ENCODE measurements at places on chromosomes 11 and 22.

DNA sequence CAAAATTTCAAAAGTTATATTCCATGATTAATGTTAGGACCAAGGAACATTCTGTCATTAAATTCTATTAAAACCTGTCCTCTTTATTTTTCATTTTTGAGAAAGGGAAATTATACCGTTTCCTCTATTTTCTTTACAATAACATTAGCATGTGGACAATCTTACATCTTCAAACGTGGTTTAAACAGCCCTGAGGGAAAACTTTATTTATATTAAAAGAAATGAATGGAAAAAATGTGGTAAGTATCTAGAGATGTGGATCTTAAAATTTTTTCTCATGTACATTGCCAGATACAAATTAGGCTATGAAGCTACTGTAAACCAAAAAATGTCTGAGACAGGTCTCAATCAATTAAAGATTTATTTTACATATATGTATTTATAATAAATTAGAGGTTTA lies 18.9 kb upstream of the FIBIN start:
- no peak for DNase-seq

DNA sequence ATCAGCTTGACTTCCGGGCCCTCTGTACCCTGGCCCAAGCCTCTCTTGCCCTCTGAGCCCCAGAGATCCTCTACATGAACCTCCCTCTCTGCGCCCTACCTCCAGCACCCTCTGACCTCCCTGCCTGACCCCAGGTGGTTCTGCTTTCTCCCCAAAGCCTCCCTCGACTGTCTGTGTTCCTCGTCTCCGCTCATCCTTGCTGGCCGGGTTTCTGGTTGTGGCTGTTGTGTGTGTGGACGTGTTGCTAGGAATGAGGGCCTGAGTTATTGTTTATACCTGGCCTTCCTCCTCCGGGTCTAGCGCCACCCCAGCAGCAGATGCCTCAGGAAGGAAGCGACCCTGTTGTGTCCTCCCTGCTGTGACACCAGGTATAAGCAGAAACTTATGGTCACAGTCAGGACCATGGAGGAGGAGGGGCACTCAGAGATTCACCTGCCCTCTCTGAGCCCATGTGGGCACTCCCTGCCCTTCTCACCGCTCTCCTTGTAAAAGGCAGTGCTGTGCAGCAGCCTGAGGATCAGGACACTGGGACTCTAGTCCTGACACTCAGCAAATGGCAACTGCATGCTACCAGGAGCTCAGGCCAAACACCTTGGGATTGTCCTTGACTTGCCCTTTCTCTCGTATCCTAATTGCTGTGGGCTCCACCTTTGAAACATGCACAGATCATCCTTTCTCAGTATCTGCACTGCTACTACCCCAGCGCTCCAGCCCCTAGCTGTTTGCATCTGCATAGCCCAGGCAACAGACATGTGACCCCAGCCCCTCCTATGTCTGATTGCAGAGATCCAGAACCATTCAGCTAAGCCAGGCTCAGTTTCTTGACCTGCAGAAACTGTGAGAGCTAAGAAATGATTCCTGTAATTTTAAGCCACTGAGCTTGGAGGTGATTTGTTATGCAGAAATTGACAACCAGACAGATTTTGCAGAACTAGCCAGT lies 140.1 kb downstream of the ST3GAL4 start:
- no peak for DNase-seq

DNA sequence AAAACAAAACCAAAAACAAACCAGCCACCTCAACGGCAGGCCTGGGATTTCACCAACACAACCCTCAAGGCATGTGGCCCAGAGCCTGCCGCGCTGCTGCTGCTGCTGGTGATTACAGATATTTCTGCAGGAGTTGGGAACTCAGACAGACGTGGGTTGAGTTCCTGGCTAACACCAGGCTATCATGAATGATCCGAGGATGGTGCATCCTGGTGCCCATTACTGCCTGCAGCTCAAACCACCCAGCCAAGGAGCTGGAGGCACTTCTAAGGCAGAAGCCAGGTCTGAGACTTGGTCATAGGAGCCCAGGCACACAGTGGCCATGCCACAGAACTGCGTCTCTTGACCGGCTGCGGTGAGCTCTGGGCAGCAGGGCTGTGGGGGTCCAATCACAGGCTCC lies 151.8 kb downstream of the MPPED1 start:
- DNase-seq = no peak

- no peak for DNase-seq
Measured at GRCh38 chr22:34587357-34588356, 478.3 kb upstream of the ISX start.

DNA sequence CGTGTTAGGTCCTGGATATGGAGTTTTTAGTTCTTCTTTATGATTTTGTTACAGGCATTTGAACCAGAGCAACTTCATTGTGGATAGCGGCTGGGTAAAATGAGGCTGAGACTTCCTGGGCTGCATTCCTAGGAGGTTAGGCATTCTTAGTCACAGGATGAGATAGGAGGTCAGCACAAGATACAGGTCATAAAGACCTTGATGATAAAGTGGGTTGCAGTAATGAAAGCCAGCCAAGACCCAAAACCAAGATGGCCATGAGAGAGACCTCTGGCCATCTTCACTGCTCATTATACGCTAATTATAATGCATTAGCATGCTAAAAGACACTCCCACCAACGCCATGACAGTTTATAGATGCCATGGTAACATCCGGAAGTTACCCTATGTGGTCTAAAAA lies 23.4 kb upstream of the CLMP start:
- peak; percentile 47 for DNase-seq

- DNase-seq = no peak
Measured at GRCh38 chr22:47767403-47767802, 1005.0 kb downstream of the TBC1D22A start.

- DNase-seq = no peak
Measured at GRCh38 chr11:83540112-83540675, 254.0 kb upstream of the CCDC90B start.

DNA sequence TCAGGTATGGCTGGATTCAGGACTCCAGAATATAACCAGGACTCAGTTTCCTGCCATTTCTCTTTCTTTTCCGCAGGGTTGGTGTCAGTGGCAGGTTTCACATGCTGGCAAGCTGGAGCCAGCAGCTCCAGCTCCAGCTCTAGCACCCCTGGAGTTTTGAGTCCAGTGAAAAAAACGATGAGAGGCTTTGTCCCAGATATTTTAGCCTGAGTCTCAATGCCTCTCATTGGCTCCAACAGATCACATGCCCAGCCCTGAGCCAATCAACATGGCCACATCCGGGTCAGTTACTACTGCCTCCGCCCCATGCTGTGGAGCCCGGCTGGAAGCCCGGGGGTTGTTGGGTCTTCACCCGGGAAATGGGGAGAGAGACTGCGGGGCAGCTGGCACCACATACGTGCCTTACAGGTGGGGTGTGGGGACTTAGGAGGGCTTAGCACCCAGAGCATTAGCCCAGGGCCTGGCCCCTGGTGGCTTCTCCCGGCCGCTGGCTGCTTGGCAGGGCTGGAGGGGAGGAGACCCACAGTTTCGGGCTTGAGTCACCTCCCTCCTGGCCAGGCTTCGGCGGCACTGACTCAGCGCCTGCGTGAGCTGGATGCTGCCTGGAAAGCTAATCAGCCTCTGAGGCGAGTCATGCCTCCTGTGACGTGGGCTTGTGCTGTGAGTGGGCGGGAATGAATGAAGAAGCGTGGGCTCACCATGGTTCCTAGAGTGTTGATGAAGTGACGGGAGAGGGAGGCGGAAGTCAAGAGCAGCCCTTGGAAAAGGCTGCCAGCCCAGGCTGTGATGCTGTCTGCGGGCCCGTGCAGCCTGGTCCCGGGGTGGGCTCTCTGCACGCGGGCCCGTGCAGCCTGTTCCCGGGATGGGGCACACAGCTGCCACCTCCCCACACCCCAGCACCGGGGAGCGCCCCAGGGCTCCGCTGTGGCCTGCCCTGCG lies 15.3 kb upstream of the MRTFA start:
- peak; percentile 100 for DNase-seq

DNA sequence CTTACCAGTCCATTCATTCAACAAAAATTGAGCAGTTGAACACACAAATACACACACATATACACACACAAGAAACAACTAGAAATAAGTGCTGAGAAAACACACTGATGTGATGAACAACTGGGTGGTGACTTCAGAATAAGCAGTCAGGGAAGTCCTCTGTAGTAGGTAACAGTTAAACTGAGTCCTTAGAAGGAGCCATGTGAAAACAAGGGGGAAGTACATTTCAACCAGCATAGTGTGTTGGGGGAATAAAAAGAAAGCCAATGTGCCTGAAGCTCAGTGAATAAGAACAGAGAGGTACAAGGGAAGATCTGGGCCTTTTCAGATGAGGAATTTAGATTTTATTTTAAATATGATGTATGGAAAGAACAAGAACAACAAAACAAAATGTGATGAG lies 6.8 kb upstream of the TMEM123 start:
- no peak for DNase-seq

DNA sequence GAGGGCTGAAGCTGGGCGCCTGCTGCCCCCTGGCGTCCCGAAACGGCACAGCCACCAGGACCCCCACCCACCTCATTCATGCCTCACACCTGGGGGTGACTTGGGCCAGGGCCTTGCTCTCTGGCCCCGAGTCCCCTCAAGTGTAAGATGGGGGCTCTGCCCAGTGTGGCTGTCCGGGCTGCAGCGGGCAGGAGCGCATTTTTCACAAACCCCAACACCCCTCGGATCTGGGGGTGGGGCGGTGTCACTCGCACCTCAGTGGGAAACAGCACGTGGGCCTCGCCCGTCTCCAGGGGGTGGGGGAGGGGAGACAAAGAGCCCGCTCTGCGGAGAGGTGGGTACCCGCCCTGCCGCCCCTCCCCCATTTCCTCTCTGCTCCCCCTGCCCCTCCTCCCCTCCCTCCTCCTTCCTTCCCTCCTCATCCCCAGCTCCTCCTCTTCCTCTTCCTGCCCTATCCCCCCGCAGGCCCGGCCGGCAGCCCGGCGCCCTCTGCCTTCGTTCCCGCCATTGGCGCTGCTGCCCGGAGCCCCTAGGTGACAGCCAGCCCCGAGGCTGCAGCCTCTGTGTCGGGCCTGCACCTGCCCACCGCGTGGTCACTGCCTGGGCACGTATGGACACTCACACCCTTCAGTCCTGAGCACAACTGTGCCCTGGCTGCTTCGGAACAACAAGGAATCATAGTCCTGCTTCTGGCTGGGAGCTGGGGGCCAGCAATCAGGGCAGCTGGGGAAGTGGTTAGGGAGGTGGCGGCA lies 6.8 kb upstream of the CDKN1C start:
- DNase-seq = peak; percentile 68

- no peak for DNase-seq
Measured at GRCh38 chr11:72475381-72475780, 41.0 kb upstream of the CLPB start.

GRCh38 chr22:45996241-45997076 lies 19.5 kb upstream of the WNT7B start:
- DNase-seq = peak; percentile 79

DNA sequence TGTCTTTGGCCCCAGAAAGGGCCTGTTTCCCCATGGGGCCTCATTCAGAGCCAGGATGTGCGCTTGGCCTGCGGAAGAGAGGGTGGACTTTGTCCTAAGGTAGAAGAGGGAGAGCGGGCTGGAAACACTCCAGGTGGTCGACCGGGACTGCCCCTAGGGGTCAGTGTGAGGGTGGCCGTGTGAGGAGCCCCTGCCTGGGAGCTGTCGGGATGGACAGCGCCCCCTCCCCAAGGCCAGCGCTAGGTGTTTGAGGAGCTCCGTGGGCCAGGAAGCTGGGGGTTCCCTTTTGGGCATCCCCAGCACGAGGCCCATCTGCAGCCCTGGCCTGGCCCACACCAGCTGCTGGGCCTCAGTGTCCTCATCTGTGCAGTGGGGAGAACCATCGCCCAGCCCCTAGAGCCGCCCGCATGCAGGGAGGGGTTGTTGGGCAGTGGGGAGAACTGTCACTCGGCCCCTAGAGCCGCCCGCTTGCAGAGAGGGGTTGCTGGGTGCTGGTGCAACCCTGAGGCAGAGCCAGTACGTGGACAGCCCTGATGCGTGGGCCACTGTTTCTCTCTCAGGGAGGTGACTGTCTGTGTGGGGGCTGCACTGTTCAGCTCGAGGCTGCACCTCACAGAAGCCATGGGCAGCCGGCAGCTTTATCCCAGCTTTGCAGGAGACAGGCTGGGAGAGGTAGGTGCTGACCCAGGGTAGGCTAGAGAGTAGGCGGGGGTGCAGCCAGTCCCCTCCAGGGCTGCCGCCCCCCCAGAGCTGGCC lies 1319.9 kb downstream of the BRD1 start:
- no peak for DNase-seq

GRCh38 chr11:87187930-87188329 lies 150.2 kb downstream of the TMEM135 start:
- DNase-seq = no peak

- no peak for DNase-seq
Measured at GRCh38 chr11:83006877-83007330, 64.8 kb downstream of the RAB30 start.

DNA sequence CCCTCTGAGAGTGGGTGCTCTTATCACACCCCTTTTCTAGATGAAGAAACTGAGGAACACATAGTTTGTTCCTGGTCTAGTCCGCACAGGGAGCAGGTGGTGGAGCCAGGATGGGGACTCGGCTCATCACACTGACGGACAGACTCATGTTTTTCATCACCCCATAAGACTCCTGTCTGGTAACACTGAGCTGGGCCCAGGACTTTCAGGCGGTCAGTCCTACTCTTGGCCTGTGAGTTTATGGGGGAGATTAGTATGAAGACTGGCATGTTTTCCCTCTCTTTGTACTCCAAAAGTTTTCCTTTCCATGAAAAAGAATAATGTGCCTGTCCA lies 160.8 kb downstream of the LDLRAD3 start:
- no peak for DNase-seq

DNA sequence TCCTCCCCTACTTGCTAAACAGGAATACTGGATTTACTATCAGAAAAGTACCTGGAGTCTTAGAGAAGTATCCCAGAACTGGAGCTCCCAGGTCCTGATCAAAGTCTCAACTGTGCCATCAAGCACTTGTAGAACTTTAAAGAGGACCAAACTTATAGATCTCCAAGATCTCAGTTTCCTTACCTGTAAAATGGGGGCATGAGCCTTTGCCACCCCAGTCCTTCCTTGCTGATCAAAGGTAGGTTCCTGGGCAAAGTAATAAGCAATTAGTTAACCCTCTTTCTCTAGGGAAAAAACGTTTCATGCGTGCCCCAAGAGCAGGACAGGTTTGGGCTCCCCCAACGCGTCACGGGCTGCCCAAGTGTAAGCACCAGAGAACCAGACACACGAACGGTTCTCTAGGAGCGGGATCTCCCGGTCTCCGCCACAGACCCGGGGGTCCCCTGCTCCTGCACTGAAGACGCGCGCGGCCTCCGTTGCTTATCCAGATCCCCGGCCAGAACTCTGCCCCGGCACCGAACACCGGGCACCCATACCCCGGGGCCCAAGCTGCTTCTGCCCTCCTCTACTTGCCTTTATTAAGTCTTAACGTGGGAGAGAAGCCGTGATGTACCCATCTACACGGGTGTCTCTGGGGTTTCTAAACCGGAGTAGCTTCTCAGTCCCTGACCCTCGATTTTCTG lies 505 bp downstream of the ZNF214 start:
- DNase-seq = peak; percentile 44

DNA sequence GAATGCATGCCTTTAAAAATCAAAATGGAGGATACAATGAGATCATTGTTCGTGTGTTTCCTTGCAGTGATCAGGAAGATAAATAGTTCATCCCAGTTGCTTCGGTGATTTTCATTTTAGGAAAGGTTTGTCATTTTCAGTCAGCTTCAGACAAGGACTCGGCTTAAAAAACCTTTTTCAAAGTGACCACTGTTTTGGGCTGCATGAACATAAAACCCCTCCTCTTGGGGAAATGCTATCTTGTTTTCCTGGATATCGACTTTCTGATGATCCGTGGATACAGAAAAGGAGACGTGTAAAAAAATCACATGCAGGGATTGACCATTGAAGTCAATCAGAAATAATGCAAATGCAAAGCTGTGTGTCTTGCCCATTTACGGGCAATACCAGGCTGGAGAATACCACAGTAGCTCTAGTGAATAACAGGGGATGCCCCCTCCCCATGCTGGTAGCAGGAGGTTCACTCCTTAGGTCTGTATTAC lies 146.8 kb downstream of the MAML2 start:
- DNase-seq = no peak

All from EL (cell line).